ENCODE measurements at places on chromosomes 1 and 21. TPM values are rescaled to one million over a fixed set of nuclear protein-coding genes. Genes with fewer than 3 reads are reported as not detected.

DNA sequence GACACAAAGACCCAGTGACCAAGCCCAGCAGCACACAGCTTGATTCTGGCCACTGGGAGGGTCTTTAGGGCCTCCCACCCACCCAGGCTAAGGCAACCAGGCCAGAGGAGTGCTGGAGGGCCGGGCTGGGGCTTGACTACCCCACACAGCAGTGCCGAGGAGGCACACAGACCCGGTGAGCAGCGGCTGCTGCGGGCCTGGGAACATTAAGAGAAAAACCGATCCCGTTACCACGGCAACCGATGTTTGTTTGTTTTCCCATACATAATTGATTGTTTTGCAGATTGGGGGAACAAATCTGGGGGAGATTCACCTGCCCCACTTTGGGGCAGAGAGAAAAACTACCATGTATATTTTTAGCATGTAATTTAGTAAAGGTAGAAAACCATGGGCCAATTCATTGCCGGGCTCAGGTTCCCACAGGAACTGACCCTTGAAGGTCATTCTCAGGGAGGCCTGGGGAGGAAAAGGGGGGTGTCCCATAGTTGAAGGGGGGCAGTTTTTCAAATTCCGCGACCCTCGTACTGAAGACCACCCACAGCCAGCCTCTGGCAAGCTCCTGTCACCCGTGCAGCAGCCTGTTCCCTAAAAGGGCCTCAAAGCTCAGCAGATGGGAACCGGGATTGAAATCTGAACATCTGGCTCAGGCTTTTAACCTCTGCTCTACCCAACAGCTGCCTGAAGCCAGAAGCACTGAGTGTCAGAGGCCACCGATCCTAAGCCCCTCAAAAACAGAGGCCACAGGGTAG is 35.3 kb downstream of the CHD5 start:
- peaks cover 20% of the 10 kb centered on the region for H3K27me3 ChIP-seq
- no peak for DNase-seq
- no peaks in the 10 kb centered on the region for H3K36me3 ChIP-seq
- H3K4me3 ChIP-seq, result no peak overlapping the region
- peaks cover 7% of the 10 kb centered on the region for H3K4me1 ChIP-seq
- no peak overlapping the region for H3K27ac ChIP-seq

PLA2G2F gene
- not detected for total RNA-seq

DNA sequence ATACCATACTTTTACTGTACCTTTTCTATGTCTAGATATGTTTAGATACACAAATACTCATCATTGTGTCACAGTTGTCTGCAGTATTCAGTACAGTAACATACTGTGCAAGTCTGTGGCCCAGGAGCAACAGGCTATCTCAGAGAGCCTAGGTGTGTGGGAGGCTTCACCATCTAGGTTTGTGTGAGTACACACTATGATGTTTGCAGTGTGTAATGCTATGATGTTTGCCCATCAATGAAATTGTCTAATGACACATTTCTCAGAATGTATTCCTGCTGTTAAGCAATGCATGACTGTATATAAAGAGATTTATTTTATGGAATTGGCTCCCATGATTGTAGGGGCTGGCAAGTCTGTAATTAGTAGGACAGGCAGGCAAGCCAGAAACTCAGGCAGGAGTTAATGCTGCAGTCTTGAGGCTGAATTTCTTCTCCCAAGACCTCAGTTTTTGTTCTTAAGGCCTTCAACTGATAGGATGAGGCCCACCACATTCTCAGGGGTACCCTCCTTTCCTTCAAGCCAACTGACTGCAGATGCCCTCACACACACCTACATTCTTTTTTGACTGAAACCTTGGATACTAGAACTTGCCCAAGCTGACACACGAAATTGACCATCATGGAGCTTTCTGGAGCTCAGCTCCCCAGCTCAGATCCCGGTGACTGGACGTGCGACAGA is 7.7 kb upstream of the AGTRAP start:
- no peaks in the 10 kb centered on the region for H3K36me3 ChIP-seq
- H3K4me1 ChIP-seq, result peaks cover 45% of the 10 kb centered on the region
- no peak for DNase-seq
- no peak overlapping the region for H3K27ac ChIP-seq
- no peak overlapping the region for H3K4me3 ChIP-seq

DNA sequence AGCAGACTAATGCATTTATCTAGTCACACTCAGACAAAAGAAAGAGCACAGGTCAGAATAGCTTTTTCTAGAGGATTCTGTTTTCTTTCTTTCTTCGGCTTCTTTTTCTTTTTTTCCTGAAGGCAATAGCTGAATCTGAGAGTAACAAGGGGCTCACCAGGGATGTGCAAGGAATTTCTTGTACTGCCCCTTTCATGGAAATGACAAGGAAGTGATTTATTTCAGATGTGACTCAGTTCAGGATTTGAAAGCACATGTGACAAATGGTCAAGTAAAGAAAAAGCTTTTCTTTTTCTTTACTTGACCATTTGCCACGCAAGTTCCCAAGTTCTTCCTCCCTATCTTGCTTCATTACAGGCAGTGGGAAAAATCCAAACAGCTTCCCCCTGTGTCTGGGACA is 202.0 kb downstream of the GABPA start:
- H3K36me3 ChIP-seq, result no peaks in the 10 kb centered on the region
- no peak overlapping the region for H3K4me3 ChIP-seq
- no peak for DNase-seq
- H3K27ac ChIP-seq, result peak overlapping the region; percentile 60
- H3K4me1 ChIP-seq, result peaks cover 30% of the 10 kb centered on the region
- no peaks in the 10 kb centered on the region for H3K27me3 ChIP-seq

DNA sequence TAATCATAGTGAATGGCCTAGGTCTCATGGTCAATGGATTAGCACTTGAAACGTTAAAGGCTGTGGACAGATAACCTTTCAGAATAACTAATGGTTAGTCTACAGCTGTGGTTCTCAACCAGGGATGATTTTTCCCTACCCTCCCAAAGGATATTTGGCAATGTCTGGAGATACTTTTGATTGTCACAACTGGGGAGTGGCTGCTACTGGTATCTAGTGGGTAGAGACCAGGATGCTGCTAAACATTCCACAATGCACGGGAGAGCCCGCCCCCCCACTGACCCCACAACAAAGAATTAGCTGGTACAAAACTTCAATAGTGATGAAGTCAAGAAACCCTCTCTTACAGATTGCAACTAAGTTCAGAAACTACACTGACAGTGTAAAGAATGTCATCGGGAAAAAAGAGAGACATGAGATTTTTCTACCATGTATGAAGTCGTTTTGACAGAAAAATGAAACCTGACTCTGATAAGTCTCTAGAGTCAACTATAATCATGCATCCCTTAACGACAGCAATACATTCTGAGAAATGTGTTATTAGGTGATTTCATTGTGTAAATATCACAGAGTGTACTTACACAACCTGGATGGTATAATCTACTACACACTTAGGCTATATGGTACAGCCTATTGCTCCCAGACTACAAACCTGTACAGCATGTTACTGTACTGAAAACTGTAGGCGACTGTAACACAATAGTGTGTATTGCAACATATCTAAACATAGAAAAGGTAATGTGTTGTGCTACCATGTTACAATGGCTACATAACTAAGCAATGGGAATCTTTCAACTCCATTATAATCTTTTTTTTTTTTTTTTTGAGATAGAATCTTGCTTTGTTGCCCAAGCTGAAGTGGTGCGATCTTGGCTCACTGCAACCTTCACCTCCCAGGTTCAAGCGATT is 49.7 kb upstream of the PRDX6 start:
- no peak overlapping the region for H3K27ac ChIP-seq
- peaks cover 23% of the 10 kb centered on the region for H3K4me1 ChIP-seq
- no peak for DNase-seq

- H3K27ac ChIP-seq, result no peak overlapping the region
- H3K4me1 ChIP-seq, result no peaks in the 10 kb centered on the region
- H3K27me3 ChIP-seq, result no peaks in the 10 kb centered on the region
- no peak overlapping the region for H3K4me3 ChIP-seq
- no peak for DNase-seq
- no peaks in the 10 kb centered on the region for H3K36me3 ChIP-seq
These were observed 100.4 kb downstream of the MRPL39 start for GRCh38 chr21:25506887-25507286.

S100A9 gene
- total RNA-seq, result 373 TPM

DNA sequence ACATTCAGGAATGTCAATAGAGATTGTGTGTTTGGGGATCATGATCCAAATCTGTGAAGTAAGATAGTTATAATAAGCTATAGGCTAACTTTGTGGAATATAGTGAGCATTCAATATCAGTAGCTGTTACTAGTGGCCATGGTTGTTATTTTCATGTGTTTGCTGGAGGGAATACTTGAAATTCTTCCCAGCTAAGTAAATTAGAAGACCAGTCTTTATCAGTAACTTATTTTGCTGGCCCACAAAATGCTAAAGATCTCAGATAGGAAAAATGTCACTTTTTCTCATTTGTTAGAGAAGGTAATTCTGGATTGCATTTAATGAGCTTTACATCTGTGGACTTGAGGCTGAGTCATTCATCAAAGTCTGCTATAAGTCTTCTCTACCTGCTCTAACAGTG is 156.1 kb upstream of the LRRC7 start:
- no peak overlapping the region for H3K4me3 ChIP-seq
- no peak overlapping the region for H3K27ac ChIP-seq
- H3K4me1 ChIP-seq, result no peaks in the 10 kb centered on the region
- H3K36me3 ChIP-seq, result no peaks in the 10 kb centered on the region
- no peak for DNase-seq
- no peaks in the 10 kb centered on the region for H3K27me3 ChIP-seq

DNA sequence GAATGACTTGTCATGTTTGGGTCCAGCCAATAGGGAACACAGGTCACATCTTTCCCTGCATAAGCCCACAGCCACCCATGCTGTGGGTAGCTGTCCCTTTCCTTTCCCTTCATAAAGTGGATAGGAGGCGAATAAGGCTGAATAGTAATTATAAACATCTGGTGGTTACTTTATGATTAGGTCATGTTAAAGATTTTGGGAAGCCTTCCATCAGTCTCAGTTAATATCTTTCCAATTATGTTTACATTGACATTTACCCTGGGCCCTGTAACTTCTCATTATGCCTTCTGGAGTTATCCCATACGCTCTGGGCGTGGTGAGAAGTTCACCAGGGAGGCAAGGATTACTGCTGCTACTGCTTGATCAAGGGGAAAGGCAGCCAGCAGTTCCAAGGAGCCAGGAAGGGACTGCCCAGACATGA is 197.2 kb downstream of the HLX start:
- H3K36me3 ChIP-seq, result no peaks in the 10 kb centered on the region
- no peak overlapping the region for H3K4me3 ChIP-seq
- H3K4me1 ChIP-seq, result peaks cover 10% of the 10 kb centered on the region

DNA sequence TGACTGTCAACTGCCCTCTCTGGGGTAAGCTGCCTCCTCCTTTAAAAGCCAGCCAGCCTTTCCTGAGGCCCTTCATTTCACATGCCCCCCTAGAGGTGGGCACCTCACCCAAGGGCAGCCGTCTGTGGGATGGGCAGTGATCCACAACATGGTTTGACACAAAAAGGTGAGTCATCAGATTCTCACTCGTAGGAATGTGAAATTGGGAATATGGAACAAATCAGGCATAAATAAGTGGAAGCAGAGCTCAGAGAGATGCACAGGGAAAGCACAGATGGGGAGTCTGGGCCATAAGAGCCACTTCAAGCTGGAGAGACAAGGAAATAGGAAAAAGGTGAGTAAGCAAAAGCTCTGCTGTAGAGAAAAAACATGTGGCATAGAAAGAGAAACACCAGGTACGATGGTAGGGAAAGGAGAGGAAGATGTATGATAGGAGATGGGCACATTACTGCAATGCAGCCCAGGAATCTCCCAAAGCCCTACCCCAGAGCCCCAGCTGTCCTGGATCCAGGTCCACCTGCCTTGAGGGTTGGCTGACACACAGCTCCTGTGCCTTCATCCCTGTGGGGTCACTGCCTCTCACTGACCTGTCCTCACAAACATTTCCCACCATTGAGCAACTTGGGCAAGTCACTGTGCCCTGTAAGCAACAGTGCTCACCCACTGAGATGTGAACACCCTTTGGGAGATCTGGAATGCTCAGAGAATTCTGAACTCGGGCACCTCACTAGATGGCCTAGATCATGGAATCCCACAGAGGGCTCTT is 86.6 kb downstream of the ASTN1 start:
- no peaks in the 10 kb centered on the region for H3K27me3 ChIP-seq
- no peak overlapping the region for H3K4me3 ChIP-seq
- H3K27ac ChIP-seq, result no peak overlapping the region
- H3K4me1 ChIP-seq, result no peaks in the 10 kb centered on the region
- no peaks in the 10 kb centered on the region for H3K36me3 ChIP-seq

BATF3 gene
- 13.5 TPM for total RNA-seq

DNA sequence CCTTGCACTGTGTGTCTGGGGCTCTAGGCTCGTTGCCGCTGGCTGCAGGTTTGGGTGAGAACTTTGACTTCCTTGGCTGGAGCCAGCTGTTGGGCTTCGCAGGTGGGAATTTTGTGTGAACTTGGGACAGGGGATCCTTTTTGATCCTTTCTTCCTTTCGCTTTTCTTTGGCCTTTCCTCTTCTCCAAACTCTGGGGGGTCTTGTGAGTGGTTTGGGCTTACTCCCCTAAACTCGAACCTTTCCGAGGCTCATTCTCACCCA is 643 bp downstream of the COQ8A start:
- DNase-seq, result no peak
- no peaks in the 10 kb centered on the region for H3K36me3 ChIP-seq
- H3K4me1 ChIP-seq, result peaks cover 57% of the 10 kb centered on the region
- H3K27ac ChIP-seq, result peak overlapping the region; percentile 99
- peak overlapping the region; percentile 89 for H3K4me3 ChIP-seq

Data from upper lobe of left lung (tissue), 6 donors.